ENCODE measurements at places on chromosomes 16 and 17. TPM values are rescaled to one million over a fixed set of nuclear protein-coding genes. Genes with fewer than 3 reads are reported as not detected.

Gene KLHL10
- not detected for total RNA-seq

Gene SOX8
- total RNA-seq = 2.2 TPM

Gene PRR35
- total RNA-seq = 0.11 TPM

Gene DHRS13
- 6.6 TPM for total RNA-seq

Gene HAGHL
- 16.5 TPM for total RNA-seq

Gene RTN4RL1
- 25.4 TPM for total RNA-seq

Gene NRN1L
- not detected for total RNA-seq

Gene DYNLRB2
- total RNA-seq = 0.27 TPM

Gene FKBP10
- 95.5 TPM for total RNA-seq

Gene OTOP2
- total RNA-seq = 0.09 TPM

Gene TPPP3
- 13.1 TPM for total RNA-seq

Gene AXIN2
- 1.00 TPM for total RNA-seq

Gene ABI3
- total RNA-seq = not detected

Gene HAS3
- total RNA-seq = 32.7 TPM

Gene DBNDD1
- 59.3 TPM for total RNA-seq

Gene VAT1L
- total RNA-seq = 0.02 TPM

Gene FAM83G
- total RNA-seq = 40.3 TPM

Gene SP6
- total RNA-seq = 7.0 TPM

Gene HS3ST4
- total RNA-seq = not detected

Gene OR1A1
- total RNA-seq = not detected

Gene MAP2K3
- total RNA-seq = 84.7 TPM

Gene KRT20
- total RNA-seq = 0.18 TPM

Gene RSL1D1
- 210 TPM for total RNA-seq

Gene ABCA3
- 23.7 TPM for total RNA-seq

Gene GOSR2
- total RNA-seq = 38.0 TPM

Gene FDXR
- 58.8 TPM for total RNA-seq

Gene OR1F1
- 0.29 TPM for total RNA-seq

Gene TEKT1
- total RNA-seq = 0.16 TPM

Gene KRTAP4-2
- not detected for total RNA-seq

Gene PLEKHH3
- total RNA-seq = 15.2 TPM

Data from A549 treated with dexamethasone at 1 μM for 4 hours (cell line).